Suprapubic skin (tissue), 4 donors: ENCODE measurements at places on chromosomes 2 and 18.

DNA sequence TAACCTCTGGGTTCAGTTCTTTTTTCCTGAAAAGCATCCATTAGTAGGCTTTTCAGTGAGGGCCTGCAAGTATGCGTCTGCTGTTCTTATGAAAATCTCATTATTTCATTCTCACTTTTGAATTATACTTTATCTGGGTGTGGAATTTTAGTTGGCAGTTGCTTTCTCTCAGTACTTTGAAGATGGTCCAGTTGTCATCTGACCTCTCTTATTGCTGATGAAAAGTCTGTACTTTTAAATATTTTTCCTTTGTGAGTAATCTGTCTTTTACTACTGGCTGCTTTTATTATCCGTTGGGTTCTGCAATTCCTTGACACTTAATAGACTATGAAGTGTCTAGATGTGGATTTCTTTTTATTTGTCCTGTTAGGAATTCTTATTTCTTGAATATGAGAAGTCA, 307.8 kb downstream of the CYP26B1 start:
- no peak for DNase-seq

- no peak for DNase-seq
Observed at GRCh38 chr18:76454418-76454817, 40.6 kb downstream of the ZNF516 start.

DNA sequence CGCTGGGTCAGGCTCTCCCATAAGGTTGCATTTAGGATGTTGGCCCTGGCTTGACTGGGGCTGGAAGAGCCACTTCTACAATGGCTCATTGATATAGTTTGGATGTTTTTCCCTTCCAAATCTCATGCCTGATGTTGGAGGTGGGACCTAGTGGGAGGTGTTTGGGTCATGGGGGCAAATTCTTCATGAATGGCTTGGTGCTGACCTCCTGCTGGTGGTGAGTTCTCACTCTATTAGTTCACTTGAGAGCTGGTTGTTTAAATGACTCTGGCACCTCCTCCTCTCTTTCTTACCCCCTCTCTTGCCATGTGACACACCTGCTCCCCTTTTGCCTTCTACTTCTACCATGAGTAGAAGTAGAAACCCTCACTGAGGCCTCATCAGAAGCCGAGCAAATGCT, 20.5 kb downstream of the ACOXL start:
- no peak for DNase-seq

DNA sequence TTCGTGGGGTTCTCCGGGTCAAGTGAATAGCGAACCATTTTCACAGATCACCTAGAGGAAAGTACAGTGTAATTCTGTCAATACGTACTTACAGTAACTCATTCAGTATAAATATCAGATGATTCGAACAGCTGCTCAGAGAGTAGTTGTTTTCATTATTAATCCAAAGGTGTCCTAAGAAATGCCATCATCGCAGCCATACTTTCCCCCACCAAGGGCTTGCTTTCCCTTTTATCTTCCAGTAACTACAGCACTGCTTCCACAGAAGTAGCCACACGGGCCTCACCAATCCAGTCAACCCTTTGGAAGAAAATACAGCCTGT, 4.5 kb upstream of the C18orf32 start:
- DNase-seq: no peak

DNA sequence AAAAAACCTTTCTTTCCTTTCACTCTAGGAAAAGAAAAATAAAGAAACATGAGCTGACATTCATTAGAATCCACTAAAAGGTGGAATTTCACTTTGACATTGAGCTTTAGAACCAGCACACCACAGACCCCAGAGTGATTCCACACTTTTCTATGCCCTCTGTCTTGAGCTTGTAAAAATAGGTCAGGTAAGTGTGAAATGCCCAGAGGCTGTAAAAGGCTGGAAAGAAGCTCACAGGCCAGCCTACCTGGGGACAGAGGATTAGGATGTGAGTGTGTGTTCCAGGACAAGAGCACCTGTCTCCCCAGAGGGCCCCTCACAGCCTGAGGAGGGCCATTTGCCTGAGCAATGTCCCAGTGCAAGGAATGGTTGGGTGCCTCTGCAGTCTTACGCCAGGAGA, 56.3 kb upstream of the MYO3B start:
- DNase-seq: no peak

DNA sequence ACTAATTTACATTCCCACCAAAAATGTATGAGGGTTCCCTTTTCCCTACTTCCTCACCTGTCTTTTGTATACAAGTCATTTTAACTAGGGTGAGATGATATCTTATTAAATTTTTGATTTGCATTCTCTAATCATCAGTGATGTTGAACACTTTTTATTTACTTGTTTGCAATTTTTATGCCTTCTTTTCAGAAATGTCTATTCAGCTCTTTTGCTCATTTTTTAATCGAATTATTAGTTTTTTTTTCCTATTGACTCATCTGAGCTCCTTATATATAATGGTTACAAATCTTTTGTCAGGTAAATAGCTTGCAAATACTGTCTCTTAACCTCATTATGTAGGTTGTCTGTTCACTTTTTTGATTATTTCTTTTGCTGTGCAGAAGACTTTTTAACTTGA, 269.4 kb downstream of the CDH19 start:
- DNase-seq: no peak

DNA sequence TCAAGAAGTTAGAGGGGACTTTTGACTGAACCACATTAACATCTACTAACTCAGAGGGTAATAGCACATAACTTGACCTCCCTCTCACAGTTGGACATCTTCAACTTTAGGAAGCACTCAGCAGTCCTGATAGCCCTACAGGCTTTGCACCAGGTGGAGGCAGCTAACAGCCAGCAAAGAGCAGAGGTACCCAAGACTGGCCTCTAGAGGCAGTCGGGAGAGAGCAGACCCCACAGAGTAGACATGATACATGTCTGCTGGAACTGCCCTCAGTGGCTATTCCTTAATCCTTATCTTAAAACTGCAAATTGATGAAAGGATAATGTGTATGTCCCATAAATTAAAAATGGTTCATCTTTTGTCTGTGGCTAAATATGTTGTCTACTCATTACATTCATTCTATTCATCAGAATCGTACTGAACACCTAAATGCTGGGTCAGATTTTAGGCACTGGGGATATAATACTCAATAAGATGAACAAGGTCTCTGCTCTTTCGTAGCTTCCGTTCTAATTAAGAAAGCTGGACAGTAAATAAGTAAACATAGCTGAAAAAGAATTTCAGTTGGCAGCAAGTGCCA, 49.8 kb downstream of the CAB39 start:
- no peak for DNase-seq

DNA sequence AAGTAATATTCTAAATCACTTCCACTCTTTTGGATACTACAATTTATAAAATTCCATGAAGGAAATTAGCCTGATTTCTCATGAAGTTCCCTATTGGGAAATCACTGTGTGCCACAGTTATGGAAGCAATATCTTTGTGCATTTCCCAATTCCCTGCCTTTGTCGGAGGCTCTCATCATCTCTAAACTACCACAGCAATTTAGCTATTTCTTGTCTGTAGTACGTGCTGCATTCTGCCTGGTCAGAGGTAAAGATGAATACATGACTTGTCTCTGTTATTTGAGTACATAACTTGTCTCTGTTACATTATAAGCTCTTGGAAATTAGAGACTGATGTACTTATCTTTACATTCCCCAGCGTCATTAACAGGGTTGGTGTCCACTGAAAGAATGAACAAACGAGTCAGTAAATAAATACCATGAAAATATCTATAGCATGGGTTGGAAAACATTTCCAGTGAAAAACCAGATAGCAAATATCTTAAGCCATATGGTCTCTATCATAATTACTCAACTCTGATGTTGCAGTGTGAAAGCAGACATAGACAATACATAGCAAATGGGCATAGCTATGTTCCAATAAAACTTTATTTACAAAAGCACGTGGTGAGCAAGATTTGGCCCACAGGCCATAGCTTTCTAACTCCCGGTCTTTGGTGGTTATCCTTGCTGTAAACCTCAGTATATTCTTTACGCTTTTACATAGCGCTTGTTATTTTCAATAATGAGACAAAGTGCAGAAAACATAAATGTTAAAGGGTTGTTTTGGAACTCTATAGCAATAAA, 78.8 kb downstream of the BCL2 start:
- no peak for DNase-seq

GRCh38 chr18:42730272-42730671, 385.2 kb downstream of the RIT2 start:
- no peak for DNase-seq
